ENCODE measurements at places on chromosomes 16 and 17. TPM values are rescaled to one million over a fixed set of nuclear protein-coding genes. Genes with fewer than 3 reads are reported as not detected.

Gene CRISPLD2
- 16.3 TPM for total RNA-seq

DNA sequence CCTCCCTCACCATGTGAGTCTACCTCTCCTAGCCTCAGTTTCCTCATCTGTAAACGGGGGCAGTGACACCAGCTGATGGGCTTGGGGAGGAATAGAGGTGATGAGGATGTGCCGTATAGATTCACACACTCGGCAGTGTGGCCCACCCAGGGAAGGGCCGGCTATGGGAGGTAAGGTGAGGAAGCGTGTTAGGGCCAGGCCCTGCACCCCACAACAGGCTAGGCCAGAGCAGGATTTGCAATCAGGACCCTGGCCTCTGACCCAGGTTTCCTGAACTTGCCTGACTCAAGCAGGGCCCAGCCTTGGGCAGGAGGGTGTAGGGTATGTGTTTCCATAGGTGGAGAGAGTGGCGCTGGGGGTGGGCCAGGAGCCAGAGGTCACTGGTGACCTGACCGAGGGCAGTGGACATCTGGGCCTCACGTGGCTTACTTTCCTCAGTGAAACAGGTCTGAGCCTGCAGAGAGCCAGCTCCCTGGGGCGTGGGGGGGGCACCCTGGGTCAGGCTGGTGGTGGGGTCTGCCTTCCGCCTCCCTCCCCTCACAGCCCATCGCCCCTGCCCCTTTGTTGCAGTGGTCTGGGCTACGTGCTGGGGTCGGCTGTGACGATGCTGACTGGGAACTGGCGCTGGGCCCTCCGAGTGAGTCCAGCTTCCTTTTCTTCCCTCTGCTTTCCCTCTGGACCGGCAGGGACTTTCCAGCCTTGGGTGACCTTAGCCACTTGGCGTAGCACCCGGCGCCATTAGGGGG lies 12.8 kb downstream of the SPNS3 start:
- no peak for DNase-seq

Gene KRTAP3-2
- not detected for total RNA-seq

DNA sequence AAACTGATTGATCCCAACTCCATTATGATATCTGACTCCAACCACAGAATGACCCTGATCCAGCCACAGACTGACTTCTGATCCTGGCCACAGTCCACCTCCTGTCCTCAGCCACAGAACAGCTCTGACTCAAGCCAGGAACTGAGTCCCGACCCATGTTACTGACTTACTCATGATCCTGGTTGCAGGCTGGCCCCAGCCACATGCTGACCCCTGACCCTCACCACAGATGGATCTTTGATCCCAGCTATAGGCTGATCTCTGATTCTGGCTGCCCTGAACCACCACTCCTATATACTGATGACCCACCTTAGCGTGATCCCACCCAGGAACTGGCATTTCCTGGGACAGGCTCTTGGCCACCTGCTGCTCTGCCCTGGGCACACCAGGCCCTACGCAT lies 32.2 kb upstream of the IL21R start:
- no peak for DNase-seq

- no peak for DNase-seq
These were observed 7.7 kb downstream of the CHAD start for GRCh38 chr17:50460831-50461526.

- DNase-seq = no peak
These were observed 30.7 kb upstream of the ARHGAP17 start for GRCh38 chr16:25045696-25046381.

- no peak for DNase-seq
These were observed 30.2 kb downstream of the ENDOV start for GRCh38 chr17:80445007-80445725.

Measured in cardiac septum (tissue), 1 donor.